ENCODE measurements at places on chromosomes 7 and 10.

DNA sequence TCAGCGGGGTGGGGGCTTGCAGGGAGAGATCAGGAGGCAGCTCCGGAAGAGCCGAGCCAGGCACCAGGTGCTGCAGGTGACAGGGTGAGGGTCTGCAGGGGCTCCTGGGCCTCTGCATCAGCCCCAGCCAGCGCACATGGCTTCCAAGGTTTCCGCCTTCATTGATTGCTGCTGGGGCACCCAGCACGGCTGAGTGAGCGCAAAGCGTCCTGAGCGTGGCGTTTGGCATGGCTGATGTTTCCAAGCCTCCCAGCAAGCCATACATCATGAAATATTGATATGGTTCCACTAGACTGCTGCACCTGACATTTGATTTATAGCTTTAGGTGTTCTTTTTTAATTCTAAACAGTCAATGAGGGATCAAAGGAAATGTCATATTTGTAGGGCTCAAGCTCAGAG, 259.0 kb downstream of the WDR37 start:
- DNase-seq, result no peak

DNA sequence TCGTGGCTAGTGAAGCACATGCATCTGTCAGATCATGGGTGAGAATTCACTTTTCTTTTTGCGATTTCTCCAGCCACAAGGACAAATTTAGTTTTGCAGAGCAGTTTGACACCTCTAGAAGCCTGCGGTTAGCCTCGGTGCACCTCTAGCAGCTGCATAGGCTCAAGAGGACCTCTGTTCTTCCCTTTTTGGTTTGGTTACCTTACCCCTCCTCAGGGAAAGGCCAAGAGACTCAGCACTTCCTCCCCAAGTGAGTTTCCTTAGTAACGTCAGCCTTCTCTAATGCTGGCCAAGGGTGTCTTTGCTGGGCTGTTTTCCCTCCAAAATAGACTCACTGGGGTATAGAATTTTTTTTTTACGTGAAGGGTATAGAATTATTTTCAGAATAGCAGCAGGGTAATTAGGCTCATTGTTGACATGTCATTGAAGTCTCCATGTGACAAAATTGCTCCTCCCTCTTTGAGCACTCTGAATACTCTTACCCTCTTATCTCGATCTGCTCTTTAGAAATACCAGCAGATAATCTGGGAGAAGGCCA, 97.8 kb downstream of the AUTS2 start:
- no peak for DNase-seq

DNA sequence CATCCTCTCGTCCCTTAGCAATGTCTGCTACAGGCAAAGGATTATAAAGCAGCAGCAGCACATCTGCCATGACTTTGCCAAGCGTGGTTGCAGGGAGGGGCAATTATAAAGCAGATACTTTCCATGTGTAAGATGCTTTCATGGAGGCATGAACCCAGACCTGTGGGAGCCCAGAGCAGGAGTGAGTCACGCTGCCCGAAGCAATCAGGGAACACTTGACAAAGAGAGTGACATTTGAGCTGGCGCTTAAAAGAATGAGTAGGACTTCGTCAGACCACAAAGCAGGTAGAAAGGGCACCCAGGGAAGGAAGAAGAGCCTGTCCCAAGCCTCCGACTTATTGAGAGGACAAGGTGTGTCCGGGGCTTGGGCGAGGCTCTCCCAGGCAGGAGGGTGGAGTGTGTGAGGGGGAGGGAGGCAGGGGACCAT, 147.2 kb downstream of the MYOF start:
- DNase-seq, result no peak

- no peak for DNase-seq
These were observed 105.3 kb upstream of the LYZL2 start for GRCh38 chr10:30734901-30735300.

- no peak for DNase-seq
These were observed 18.9 kb downstream of the CALML3 start for GRCh38 chr10:5543623-5544022.

GRCh38 chr7:101919363-101920115, 102.1 kb downstream of the CUX1 start:
- no peak for DNase-seq

- peak; percentile 76 for DNase-seq
These were observed 13.4 kb downstream of the SLC13A4 start for GRCh38 chr7:135714534-135715009.

DNA sequence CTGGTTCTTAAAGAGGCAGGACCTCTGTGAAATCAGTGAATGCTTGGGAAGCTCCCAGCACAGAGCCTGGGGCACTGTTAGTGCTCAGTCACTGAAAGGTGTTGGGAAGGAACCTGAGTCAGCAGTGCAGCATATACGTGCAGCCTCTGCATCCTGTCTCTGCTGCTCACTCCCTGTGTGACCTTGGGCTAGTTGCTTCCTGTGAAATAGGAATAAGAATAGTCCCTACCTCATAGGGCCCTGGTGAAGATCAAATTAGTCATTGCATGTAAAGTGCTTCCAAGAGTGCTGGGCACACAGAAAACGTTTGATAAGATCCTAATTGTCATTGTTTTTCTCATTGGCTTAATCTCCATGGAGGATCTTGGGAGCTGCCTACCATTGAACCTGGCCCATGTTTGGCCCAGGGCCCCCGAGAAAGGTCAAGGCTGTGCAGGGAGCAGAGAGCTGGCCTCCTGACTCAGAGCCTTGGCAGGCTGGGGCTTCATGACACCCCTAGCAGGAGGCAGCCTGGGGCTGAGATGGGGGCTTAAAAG, 73.3 kb upstream of the COL13A1 start:
- DNase-seq, result no peak

DNA sequence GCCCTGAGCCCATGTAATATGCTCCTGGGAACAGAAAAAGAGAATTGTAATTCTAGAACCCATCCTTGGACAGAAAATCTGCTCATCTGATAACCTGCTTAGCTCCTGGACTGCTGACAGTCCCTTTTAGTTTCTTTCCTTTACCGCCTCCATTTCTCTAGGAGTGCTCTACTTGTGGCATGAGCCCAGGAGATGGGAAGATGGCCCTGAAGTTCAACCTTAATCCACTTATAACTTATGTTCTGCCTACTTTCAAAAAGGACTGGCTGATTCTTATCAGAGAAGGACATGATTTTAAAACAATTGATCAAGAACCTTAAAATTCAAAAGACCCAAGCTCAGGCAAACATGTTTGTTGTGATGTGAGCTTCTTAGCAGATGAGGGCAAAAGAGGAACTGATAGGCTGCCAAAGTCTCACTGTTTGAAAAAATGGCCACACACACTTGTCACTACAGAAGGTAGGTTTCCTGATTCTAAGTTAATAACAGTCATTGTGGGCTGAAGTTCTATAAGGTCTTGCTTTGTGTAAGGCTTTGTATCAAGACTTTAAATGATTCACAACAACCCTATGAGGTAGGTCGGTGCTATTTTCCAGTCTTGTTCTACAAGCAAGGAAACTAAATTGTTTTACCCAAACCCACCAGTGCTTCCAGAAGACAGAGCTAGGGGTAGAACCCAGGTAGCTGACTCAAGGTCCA, 94.3 kb upstream of the AFAP1L2 start:
- no peak for DNase-seq

DNA sequence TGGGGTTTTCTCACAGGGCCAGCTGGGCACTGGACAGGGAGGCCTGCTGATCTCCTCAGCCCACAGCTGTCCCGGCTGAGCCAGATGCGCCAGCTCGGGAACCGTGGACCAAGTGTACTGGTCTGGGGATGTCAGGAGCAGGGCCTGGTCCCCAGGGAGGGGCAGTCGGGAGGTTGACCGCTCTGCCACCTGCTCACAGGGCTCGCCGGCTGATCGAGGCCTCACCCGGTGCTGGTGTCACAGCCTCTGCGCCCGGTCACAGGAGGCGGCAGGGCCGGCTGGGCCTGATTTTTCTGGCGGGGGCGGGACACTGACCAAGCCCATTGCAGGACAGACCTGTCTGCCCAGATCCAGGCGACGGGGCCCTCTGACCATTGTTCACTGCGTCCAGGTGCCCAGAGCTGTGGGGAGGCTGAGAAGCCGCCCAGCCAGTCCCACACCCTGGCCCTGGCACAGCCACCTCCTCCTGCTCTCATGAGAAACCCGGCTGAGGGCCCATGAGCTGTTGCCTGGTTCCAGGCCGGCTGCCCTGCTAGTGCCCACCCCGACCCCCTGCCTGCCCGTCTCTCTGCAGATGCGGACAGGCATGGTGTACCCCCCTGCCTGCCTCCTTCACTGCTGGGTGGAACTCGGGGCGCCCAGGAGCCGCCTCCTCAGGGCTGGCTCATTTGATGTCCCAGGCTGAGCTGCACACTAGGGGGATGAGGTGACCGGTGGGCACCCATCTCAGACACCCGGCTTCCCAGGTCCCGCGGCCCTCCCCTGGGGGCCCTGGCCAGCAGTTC, 3.0 kb upstream of the TMEM184A start:
- no peak for DNase-seq

DNA sequence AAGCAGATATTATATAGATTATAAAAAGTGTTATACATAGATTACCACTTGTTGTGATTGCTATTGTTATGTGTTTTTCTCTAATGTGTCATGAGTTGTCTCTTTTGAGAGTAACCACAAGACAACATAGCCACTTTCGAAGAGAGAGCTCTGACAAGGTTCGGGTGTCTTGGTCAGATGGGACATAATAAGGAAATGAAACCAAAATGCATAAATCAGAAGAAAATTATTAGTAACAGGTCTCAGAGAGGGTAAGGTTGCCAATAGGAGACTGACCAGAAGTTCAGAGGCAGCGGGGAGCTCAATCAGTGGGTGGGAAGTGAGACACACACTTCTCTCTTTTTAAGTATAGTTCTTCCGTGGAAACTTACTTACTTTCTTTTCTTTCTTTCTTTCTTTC, 639.2 kb upstream of the POT1 start:
- no peak for DNase-seq

DNA sequence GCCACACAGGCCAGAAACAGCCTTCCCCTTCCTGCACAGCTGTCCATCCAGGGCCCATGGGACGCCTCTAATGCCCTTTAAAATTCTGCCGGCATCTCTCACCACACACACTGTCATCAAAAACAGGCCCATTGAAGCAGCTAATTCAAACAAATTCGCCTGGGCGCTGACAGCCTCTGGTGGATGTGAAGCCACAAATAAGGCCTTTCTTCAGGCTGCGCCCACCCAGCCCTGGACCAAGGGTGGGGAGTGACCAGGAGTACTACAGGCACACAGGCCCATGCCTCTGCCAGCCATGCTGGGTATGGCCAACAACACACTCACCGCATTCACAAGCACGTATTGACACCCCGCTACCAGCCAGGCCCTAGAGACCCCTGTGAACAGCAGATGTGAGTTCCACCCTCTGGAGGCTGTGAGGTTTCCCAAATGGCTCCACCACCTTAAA, 54.6 kb downstream of the SLIT1 start:
- DNase-seq, result no peak

DNA sequence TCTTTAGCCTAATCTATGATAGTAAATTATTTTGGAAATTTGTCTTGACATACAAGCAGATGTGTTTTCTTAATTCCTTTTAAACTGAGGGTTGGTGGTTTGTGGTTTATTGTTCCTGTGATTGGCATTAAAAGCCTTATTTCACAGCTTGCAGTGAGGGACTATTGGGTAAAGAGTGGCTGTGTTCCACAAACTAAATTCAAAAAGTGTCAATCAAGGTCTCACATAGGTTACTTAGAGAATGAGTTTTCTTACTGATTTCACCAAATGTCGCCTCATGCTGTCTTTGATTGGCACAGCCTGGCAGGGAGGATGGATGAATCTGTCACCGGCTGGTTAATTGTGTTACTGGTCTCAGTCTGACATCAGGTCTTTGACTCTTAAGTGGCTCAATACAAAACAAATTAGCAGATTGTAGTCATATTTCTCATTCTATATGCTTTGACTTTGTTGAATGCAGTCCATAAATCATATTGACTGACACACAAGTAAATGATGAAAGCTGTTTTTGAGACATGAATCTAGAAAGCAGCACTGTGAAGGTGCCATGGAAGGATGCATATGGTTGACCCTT, 66.8 kb upstream of the CYP26C1 start:
- peak; percentile 55 for DNase-seq

GRCh38 chr10:81570878-81571794, 303.9 kb upstream of the NRG3 start:
- DNase-seq, result no peak

DNA sequence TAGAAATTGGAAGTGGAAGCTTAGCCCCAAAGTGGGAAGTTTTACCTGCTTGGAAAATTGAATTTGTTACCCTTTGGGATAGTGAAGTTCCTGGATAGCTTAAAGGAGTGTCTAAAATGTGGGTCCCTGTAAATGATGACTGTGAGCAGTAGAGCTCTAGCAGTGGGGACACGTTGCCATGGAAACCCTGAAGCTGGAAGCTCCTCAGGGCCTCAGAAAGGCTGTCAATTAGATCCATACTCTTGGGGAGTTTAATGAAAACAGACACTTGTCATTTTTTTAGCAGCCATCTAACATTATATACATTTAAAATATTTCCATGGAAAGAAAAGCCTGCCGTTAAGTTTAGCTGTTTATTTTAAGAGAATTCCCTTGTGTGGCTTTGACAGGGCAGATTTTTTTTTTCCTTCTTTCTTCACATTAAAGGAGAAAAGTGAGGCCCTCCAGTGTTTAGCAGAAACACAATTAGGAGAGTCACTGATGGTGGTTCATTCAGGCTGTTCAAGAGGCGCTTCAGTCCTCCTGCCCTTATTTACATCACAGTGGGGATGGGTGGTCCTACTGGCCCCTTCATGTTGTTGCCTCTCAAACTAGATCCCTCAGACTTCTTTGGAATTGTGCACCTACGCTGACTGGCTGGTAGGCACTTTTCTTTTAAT, 518.4 kb downstream of the CCSER2 start:
- DNase-seq, result no peak

- DNase-seq, result no peak
These were observed 20.0 kb downstream of the STRIP2 start for GRCh38 chr7:129454249-129454551.

GRCh38 chr7:40436710-40437109, 301.9 kb downstream of the SUGCT start:
- no peak for DNase-seq

- DNase-seq, result peak; percentile 53
These were observed 604.1 kb downstream of the GALNT17 start for GRCh38 chr7:71735961-71736556.

DNA sequence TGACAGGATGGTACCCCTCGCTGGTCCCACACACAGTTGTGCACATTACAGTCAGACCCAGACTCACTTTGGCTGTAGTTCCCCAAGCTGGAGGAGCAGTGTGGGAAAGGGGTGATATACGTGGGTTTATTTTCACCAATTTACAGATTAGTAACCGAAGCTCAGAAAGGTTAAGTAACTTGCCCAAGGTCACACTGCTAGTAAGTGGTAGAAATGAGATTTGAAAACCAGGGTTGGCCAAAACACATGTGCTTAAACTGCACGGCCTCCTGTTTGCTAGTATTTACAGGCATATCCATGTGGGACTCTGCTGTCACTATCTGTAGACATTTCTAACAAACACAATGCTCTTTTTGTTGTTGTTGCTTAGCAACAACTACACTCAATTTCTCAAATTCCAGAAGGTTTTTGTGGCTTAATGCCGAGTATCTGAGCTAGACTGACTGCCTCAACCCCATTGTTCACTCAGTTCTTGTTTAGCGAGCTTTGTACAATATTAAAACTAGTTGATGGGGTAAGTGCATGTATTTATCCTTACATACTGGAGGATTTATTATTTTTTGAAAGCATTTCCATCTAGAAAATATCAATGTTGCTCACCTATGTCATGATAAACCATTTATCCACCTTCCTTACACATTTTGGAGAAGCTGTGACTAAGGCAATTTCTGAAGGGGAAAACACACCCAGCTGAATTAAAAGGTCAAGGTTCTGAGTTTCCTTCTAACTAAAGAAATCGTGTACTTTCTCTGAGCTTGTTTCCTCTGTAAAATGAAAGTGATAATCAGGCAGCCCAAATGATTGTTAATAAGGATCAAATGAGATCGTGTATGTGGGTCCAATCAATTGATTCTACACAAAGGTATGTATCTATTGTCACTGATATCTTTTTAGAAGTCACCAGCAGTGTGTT, 5.3 kb upstream of the TMEM139 start:
- no peak for DNase-seq

- DNase-seq, result no peak
These were observed 162.8 kb upstream of the BMPER start for GRCh38 chr7:33742521-33742920.

Measured in HEK293T (cell line).